ENCODE measurements at places on chromosomes 11 and 22.

- DNase-seq: no peak
Observed at GRCh38 chr11:99422581-99423427, 402.1 kb downstream of the CNTN5 start.

- DNase-seq: no peak
Observed at GRCh38 chr11:64093233-64094039, 57.7 kb downstream of the FLRT1 start.

DNA sequence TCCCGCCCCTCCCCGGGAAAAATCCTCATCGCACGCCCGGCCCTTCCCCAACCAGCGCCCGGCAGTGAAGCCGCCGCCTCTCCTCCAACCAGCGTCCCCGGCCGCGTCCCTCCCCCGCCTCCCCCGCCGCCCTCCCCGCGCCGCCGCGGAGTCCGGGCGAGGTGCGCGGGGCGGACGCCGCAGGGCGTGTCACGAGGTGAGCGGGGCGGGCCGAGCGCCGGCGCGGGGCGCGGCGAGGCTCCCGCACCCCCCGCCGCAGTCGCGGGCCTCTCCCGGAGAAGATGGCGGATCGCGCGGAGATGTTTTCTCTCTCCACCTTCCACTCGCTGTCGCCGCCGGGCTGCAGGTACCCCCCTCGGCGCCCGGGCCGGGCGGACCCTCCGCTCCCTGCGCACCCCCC is at the start of gene MAPK8IP2:
TSS of gene MAPK8IP2 (plus strand) at position 256 of the 400 bp plus-strand sequence. CDS start at position 282, 26 bp downstream.
- DNase-seq: peak; percentile 60

DNA sequence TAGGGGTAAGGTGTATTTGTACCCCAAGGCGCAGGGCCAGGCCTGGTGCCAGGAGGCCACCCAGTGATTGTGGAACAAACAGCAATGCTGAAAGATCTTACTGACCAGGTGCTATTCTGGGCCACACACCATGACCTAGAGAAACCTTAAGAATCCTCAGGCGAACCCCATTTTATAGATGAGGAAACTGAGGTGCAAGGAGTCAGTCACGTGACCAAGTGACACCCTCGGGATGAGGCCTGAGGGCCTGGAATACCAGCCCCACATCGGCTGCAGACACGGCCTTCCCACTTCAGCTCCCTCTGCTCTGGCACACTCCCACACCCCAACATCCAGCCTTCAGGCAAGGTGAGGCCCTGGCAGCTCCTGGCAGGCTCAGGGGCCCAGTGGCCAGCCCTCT is 13.1 kb downstream of the CABP7 start:
- no peak for DNase-seq

GRCh38 chr11:39374963-39375698 is 2084.3 kb downstream of the LRRC4C start:
- peak; percentile 9 for DNase-seq

DNA sequence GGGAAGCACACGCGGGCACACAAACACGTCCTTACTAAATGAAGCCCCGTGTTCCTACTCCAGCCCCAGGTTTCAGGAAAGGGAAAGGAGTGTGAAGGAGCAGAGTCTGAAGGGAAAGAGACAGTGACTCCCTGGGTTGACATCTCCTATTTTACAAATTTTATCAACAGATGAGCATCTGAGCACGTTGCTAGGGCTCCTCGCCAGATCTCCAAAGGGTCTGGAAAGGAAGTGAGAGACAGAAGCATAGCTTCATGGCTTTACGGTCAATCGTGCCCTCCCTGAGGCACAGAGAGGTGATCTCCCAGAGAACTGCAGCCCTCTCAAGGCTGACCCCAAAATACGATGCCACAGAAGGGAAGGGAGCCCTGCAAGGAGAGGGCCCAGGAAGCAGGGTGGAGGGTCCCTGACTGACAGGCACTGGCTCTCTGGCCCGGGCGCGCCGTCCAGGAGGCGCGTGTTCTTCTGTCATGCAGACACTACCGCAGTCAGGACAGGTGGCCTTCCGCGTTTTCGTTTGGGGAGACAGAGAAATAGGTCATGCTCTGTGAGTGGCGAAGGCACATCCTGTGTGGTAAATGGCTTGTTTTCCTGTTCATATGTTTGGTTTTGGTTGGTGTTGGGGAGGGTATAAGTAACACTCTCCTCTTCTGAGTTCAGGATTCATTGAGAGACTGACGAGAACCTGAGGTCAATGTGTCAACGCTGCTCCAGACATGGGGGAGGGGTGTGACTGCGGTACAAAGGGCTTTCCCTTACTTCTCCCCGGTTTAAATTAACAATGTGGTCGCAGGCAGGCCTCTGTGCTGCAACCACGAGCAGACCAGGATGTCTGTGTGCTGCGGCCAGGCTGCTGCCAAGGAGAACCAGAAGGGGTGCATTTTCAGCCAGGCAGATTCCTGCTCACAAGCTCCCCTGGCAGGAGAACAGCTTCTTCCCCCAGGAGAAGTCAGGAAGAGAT is 813.3 kb downstream of the OPCML start:
- no peak for DNase-seq

- no peak for DNase-seq
Observed at GRCh38 chr11:16993495-16993894, 20.7 kb downstream of the PLEKHA7 start.

- DNase-seq: no peak
Observed at GRCh38 chr11:12822392-12823022, 148.3 kb downstream of the TEAD1 start.

- DNase-seq: no peak
Observed at GRCh38 chr11:665704-666281, 28.7 kb downstream of the DRD4 start.

DNA sequence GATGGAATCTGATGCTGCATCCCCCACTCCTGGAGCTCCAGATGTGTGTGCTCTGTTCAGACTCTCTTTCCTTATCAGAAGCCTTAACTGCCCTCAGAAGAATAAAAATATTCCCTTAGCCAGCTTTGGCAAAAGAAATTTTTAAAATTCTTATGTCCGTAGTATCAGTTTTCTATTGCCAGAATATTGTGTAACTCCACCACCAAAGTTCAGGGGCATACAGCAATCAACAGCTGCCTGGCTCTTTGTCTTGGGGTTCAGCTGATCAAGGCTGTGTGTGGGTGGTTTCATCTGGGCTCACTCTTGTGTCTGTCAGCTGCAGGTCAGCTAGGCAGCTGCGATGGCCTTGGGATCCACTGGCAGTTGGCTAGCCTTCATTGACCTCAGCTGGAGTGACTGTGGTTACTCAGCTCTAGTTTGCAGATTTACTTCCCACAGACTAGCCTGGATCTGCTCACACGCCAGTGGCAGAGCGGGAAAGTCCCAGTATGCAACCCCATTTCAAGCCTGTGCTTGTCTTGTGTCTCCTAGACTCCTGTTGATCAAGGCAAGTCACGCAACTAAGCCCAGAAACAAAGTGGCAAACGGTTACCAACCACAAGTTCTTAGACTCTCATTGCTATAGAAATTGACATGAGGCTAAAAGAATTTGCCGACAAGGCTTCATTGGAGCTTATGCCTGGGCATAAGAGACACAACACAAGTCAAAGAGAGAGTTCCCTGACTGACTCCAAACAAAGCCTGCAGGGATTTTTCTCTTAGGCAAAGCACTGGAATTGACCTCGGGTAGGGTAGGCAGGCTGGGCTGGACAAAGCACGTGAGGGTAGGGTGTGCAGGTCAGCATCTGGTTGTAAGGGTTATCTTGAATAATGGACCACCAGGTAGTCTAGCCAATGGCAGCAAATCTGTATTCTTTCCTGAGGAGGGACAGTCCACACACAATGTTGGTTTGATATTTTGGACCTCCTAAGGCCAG is 7.5 kb downstream of the TMEM138 start:
- DNase-seq: no peak

GRCh38 chr11:10605941-10606381 is 37.5 kb upstream of the LYVE1 start:
- DNase-seq: peak; percentile 25

- DNase-seq: peak; percentile 79
Observed at GRCh38 chr22:32204856-32205722, at the start of gene RFPL2. Gene RFPL2, minus strand, starts transcription at chr22:32205073. Its CDS starts 2,622 bp downstream, at chr22:32202451.

GRCh38 chr11:118928101-118928869 is 2.6 kb upstream of the BCL9L start:
- DNase-seq: peak; percentile 94

GRCh38 chr11:64934682-64935358 is 873 bp downstream of the GPHA2 start:
- DNase-seq: peak; percentile 43

- peak; percentile 23 for DNase-seq
Observed at GRCh38 chr11:58788355-58789023, 56.0 kb downstream of the GLYATL2 start.

DNA sequence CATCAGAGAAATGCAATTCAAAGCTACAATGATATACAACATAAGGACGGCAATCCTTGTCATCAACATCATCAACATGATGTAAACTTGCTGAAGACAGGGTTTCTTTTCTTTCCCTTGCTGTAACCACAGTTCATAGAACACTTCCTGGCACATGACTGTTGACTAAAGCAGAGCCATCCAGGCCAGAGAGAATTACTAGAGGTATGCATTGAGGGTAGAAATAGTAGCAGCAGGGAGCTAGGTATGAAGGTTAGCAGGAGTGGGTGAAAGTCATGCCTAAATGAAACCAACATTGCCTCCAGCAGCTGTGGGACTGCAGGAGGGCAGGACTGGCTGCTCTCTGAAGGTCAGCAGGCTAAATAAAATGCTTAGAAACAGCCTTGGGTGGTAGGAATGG is 103.7 kb downstream of the LRRC32 start:
- DNase-seq: no peak

DNA sequence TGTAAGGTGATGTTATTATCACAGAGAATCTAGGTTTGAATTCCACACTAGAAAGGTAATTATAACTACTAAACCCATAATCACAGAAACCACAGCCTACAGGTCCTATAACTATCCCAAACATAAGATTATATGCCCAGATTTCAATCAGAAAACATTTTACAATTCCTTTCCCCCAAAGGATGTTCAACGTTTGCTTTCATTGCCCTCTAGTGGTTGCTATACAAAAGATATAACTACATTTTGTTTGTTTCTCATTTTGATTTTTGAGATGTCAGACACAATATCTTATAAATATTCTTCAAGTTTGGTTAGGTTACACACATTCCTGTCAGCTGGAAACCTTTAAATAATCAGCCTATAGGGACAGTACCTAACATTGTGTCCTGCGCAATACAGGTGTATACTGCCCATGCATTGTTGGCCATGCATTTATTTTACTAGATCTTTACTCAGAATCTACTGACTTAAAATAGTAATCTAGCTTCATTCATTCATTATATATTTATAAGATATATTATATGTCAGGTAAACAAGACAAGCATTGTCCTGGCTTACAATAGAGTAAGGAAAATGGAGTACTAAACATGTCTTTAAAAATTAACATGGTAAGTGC is 530.5 kb upstream of the CCDC90B start:
- no peak for DNase-seq

GRCh38 chr11:36192425-36193289 is 96.6 kb downstream of the COMMD9 start:
- no peak for DNase-seq

GRCh38 chr11:65274735-65275682 is 13.2 kb downstream of the POLA2 start:
- peak; percentile 57 for DNase-seq

GRCh38 chr11:47278769-47279168 is 8.8 kb downstream of the MADD start:
- no peak for DNase-seq

GRCh38 chr11:84673753-84674152 is 953.4 kb downstream of the DLG2 start:
- DNase-seq: no peak

- peak; percentile 29 for DNase-seq
Observed at GRCh38 chr11:12744826-12745502, 70.7 kb downstream of the TEAD1 start.

DNA sequence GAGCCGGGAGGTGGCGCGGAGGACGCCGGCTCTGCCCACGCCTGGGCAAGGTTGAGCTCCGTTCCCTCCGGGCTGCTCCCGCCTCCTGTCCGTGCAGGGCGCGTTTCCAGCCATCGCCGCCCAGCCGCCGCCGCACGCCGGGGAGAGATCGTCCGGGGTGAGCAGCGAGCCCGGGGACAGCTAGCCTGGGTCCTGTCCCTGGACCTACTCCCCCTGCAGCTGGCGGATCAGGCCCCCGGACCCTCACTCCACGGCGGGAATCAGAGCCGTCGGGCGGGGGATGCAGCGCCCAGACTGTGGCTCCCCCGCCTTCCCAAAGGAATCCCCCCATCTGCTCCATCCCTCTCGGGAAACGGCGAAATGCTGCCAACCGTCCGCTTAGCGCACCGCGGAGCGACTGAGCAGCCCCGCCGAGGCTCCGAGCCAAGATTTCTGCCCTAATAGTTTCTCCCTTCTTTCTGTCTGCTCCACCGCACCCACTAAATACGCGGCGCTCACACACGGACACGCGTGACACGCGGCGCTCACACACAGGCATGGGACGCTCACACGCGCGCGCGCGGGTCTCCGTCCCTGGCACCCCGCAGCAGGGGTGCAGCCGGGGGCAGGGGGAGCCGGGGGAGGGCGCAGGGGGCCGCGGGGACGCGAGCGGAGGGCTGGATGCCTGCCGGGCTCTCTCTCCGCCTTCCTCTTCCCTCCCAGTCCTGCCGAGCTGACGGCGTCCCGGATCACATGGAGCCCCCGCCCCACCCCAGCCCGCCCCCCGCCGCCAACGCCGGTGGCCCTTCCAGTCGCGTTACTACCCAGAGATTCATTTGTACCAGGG is at the start of gene KCNJ5:
TSS of gene KCNJ5 (plus strand) at position 814 of the 826 bp plus-strand sequence. CDS start 19,918 bp downstream, outside the sequence.
- peak; percentile 66 for DNase-seq

- DNase-seq: no peak
Observed at GRCh38 chr22:46408568-46409506, 73.3 kb downstream of the TRMU start.

DNA sequence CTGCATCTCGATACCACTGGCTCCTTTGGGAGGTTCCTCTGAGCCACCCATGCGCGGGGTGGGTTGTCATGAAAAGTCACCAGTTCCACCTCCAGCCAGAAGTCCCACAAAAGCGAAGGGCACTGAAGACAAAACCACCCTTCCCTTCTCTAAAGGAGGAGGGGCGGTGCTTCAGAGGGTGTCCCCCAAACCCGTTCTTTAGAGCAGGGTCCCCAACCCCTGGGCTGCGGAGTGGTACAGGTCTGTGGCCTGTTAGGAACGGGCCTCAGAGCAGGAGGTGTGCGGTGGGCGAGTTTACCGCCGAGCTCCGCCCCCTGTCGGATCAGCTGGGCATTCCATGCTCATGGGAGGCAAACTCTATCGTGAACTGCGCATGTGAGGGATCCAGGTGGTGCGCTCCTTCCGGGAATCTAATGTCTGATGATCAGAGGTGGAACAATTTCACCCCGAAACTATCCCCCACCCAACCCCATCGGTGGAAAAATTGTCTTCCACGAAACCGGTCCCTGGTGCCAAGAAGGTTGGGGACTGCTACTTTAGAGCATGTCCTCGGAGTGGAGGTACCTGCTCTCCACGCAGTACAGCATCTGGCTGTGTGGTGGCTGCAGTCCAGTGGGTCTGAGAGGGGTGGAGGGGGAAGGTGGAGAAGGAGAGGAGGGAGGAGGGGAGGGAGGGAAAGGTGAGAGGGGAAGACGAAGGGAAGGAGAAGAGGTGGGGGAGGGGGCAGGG is 72.9 kb upstream of the SEPTIN5 start:
- DNase-seq: peak; percentile 74

GRCh38 chr11:11069841-11070835 is 212.3 kb upstream of the ZBED5 start:
- peak; percentile 35 for DNase-seq
